Muscle of leg (tissue), 16 donors: ENCODE measurements at places on chromosomes 16 and 17.

- DNase-seq: no peak
Measured at GRCh38 chr16:17921357-17921978, 415.1 kb downstream of the NPIPA8 start.

DNA sequence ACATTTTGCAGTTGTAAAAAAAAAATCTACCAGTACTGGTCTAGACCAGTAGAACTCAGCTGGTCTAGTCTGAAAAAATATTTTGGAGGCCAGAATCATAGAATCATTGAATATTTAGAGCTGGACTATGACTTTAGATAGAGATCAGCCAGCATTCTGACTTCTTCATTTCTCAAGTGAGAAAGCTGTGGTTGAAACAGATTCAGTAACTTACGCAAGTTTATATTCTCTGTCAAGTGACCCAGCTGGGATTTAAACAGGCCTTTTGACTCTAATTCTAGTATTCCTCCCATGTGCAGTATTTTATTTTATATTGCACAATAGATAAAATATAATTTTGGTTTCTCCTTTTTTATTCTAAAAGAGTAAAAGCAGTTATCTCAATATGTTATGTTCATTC is 4.9 kb downstream of the TNRC6A start:
- peak; percentile 9 for DNase-seq

DNA sequence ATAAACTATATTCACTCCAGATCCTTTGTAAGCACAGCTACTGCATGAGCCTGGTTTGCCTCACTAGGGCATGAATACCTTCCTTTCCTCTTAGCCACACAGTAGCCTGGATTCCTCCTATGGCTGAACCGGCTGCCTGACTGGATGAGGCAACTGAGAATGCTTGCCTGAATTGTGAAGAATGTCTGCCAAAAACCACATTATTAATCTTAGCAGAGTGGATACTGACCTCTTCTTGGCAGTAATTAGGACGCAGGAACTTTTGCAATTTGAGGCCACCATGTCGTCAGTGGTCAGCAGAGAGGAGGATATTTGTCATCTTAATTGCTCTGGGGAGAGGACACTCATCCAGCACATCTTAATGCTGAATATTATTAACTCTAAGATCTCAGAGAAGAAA is 651.8 kb upstream of the GOT2 start:
- DNase-seq: peak; percentile 43

GRCh38 chr17:3585826-3586225 is 23.4 kb downstream of the TRPV1 start:
- no peak for DNase-seq

DNA sequence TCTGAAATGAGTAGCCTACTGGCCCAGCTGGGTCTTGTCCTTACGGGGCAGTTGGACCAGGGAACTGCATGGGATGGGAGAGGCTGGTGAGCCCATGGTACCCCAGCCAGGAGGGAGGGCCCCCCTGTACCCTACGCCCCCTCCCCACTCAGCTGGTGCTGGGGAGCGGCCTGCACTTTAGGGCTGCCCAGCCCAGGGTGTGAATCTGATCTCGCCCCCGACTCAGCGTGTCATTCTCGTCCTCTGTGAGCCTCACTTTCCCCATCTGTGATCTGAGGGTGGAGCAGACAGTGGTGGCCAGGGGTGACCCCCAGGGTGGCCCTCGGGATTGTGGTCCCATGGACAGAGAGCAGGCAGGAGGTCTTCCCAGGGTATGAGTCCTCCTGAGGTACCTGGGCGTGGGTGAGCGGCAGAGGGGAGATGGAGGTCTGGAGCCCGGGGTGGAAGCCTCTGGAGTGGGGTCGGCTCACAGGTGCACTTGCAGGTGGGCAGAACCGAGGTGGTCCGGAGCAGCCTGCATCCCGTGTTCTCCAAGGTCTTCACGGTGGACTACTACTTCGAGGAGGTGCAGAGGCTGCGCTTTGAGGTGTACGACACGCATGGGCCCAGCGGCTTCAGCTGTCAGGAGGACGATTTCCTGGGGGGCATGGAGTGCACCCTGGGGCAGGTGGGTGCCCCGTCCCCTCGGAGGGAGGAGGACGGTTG is 1.6 kb downstream of the CPNE7 start:
- no peak for DNase-seq

- DNase-seq: no peak
Measured at GRCh38 chr16:5867250-5867649, 769.7 kb upstream of the EEF2KMT start.

DNA sequence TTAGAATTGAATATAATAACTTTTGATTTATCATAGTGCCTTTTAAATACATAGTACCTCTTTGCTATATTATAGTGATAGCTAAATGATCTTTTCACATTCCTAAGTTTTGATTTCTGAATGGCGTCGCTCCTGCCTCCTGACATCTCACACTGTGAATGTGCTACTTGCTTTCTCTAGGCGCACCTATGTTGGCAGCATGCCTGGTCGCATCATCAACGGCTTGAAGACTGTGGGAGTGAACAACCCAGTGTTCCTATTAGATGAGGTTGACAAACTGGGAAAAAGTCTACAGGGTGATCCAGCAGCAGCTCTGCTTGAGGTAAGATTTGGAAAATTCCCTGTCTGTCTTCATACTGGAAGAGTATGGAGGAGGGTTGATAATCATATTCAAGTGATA is 29.8 kb upstream of the ABCC11 start:
- DNase-seq: no peak

DNA sequence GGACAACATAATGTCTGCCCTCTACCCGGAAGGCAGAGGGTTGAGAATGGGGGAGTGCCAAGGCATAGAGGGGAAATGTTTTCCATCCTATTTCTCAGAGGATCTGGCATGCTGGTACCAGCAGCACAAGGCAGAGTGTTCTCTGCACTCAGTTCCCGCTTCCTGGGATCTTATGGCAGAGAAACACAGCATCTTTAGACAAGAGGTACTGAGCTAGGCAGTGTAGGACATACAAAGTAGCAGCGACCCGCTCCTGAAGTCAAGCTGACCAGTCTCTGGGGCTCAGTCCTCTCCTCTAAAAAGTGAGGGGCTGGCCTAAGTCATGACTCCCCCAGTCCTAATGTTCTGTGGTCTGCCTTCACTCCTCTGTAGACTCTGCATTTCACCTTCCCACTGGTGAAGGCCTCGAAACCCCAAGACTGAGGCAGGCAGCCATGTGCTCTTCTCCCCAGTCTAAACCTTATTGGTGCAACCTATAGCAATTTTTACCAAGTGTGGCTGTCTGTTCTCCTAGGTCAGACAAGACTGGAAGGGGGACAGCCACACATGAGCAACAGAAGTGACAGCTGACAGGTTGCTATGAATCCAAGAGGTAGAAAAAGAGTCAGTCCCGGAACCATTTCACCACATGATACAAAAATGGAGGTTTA is 11.3 kb upstream of the TSPOAP1 start:
- no peak for DNase-seq

GRCh38 chr17:40068917-40069750 is 6.4 kb downstream of the THRA start:
- peak; percentile 97 for DNase-seq

GRCh38 chr16:12324152-12324551 is 347.6 kb downstream of the SNX29 start:
- no peak for DNase-seq

GRCh38 chr17:12821376-12821940 is 32.2 kb downstream of the ARHGAP44 start:
- peak; percentile 19 for DNase-seq

DNA sequence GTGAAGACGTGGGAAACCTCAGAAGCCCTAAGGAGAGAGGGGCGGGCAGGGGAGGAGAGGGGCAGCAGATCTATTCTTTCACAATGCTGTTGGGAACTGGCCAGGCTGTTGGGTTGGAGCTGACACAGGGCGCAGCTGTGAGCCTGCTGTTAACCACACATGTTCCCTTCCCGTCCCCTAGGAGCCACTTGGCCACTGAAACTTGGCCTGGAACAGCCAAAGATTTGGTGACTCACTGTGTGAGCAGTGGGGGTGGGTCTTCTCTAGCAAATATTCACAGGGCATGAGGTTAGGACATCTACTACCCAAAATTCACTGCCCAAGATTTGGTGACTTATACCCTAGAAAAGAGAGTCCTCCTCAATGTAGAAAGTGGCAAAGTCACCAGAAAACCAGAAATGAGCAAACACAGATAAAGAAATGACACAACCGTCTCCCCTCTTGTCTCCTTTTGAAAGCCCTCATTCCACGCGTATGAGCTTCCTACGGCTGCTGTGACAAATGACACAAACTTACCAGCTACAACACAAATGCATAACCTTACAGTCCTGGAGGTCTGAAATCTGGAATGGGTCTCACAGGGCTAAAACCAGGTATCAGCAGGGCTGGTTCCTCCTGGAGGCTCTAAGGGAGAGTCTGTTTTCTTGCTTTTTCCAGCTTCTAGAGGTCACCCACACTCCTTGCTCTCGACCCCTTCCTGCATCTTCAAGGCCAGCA is 6.3 kb downstream of the TBC1D16 start:
- DNase-seq: peak; percentile 97

GRCh38 chr17:32281011-32281451 is 15.4 kb downstream of the RHBDL3 start:
- peak; percentile 43 for DNase-seq

- DNase-seq: no peak
Measured at GRCh38 chr17:17070931-17071330, 28.7 kb downstream of the MPRIP start.

GRCh38 chr17:81983639-81984373 is 6.4 kb downstream of the ASPSCR1 start:
- DNase-seq: no peak

DNA sequence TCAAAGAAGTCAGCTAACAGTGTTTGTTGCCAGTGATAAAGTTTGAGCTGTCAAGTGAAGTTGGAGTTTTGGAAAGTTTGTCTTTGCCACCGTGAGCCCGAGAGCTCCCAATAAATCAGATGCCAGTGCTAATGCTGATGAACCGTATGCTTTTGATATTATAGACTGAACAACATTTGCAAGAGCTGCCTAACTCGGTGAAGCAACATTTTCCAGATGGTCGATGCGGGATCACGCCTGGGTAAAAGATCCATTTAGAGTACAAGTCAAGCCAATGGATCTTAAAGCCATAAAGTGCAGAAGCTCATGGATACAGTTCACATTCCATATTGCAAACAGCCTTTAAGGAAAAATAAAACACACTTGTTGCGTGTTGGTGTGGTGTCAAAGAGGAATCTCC is 9.6 kb downstream of the BANP start:
- peak; percentile 80 for DNase-seq

DNA sequence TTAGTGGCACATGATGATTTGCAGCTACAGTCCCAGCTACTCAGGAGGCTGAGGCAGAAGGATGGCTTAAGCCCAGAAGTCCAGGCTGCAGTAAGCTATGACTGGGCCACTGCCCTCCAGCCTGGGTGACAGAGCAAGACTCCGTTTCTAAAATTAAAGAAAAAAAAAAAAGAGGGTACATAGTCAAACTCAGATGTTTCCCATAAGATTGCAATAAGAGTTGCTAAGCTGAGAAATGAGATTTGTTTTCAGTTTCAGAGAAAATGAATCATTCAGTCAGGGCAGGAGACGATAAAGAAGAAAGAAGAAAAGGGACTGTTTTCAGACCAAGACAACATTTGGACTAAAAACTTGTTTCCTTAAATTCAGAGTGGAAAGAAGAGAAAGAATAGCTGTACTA is 30.2 kb upstream of the PHLPP2 start:
- DNase-seq: no peak

DNA sequence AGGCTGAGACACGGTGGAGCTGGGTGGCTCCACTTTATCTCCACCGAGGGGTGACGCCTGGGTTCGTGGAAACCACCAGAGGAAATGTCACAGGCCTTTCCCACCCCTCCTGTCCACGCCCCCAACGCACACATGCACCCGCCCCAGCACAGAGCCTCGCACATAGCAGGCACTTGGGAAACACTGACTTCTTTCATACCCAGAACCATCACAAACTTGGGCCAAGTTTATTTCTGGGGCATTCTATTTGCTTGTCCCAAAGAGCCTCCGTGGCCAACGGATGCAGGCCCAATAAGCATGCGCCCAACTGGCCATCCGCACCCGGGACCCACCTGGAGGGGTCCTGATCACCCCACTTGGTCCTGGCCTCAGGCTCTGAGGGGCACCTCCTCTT is 3.3 kb downstream of the BCAR1 start:
- DNase-seq: no peak

DNA sequence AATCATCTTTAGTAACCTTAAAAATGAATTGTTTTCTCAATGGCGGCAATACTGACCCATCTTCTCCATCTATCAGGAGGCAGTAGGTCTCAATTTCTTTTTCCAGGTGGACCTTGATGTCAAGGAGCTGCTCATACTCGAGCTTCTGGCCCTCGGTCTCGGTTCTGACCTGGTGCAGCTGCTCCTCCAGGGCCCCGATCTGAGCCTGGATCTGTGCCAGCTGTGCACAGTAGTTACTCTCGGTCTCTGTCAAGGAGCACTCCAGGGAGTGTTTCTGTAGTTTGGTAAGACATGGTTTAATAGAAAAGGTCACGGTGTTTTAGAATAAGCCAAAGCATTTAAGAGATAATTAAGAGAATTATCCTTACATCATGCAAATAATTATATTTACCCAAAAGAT is 4.9 kb downstream of the KRT27 start:
- DNase-seq: no peak

DNA sequence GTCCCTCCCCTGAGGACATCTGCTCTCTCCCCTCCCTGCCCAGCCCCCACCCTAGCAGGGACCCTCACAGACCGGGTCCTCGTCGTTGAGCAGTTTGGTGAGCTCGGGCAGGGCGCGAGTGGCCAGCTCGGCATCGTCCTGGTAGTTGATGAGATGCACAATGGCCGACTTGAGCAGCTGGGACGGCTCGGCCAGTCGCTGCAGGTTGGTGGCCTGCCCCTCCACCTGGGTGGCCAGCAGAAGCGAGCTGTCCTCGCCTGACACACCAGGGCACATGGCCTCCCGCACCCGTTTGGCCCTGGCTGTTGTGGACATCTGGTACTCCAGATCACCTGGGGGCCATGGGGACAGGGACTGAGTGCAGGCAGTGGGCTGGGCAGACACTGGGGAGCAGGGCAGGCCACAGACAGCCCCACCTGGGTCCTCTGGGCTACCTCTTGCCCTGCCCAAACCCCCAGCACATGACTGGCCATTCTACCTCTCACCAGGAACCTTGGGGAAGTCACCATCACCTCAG is 17.1 kb downstream of the JUP start:
- no peak for DNase-seq

DNA sequence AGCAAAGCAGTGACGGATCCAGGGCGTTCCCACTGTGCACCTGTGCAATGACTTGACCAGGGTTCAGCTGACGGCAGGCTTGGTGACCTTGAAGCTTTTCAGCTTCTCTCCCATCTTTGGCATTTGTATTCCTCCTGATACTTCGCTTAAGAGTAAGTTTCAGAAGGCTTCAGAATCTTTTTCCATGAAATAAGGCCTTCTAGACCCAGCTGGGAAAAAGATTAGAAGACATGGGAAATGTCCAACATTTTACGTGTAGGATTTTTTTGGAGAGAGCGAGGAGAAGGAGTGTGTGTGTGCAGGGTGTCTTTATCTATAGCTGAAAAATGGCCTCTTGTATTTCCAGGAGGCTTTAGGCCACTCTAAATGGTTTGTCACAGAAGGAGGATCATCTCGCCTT is 104.1 kb downstream of the BANP start:
- DNase-seq: peak; percentile 95
